Neuronal stem cell (in vitro differentiated cells): ENCODE measurements at places on chromosomes 5 and 9.

DNA sequence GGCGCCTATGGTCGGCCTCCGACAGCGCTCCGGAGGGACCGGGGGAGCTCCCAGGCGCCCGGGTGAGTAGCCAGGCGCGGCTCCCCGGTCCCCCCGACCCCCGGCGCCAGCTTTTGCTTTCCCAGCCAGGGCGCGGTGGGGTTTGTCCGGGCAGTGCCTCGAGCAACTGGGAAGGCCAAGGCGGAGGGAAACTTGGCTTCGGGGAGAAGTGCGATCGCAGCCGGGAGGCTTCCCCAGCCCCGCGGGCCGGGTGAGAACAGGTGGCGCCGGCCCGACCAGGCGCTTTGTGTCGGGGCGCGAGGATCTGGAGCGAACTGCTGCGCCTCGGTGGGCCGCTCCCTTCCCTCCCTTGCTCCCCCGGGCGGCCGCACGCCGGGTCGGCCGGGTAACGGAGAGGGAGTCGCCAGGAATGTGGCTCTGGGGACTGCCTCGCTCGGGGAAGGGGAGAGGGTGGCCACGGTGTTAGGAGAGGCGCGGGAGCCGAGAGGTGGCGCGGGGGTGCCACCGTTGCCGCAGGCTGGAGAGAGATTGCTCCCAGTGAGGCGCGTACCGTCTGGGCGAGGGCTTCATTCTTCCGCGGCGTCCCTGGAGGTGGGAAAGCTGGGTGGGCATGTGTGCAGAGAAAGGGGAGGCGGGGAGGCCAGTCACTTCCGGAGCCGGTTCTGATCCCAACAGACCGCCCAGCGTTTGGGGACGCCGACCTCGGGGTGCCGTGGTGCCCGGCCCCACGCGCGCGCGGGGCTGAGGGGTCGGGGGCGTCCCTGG, 561 bp downstream of the DAPK1 start:
- H3K4me1 ChIP-seq: peaks cover 4% of the 10 kb centered on the region
- peaks cover 42% of the 10 kb centered on the region for H3K36me3 ChIP-seq

GRCh38 chr5:102561894-102562760, 63.3 kb upstream of the SLCO6A1 start:
- no peaks in the 10 kb centered on the region for H3K27me3 ChIP-seq
- peak; percentile 27 for DNase-seq
- no peaks in the 10 kb centered on the region for H3K36me3 ChIP-seq
- H3K4me3 ChIP-seq: no peak overlapping the region
- H3K4me1 ChIP-seq: no peaks in the 10 kb centered on the region

DNA sequence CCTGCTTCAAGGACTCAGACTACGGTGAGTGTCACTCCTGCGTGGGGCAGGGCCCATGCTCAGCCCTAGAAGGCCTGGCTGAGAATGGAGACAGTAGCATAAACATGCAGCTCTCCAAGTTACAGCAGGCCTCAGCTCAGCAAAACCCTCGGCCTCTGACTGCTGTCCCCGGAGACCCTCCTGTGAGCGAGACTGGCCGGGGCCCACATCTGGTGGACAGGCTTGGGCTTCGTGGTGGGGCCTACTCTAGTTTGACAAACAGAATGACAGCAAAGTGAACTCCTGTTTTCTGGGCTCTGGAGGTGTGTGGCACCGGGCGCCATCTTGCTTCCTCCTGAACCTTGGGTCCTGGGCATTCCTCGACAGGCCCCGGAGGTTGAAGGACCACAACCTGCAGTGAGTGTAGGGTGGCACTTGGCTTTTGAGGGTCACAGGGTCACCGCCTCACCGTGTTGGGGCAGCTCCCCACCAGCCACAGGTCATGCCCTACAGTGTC, 97.5 kb downstream of the PHF2 start:
- no peak overlapping the region for H3K4me3 ChIP-seq
- no peak for DNase-seq
- no peak overlapping the region for H3K27ac ChIP-seq
- peaks cover 19% of the 10 kb centered on the region for H3K36me3 ChIP-seq

GRCh38 chr5:483434-484140, 40.6 kb downstream of the EXOC3 start:
- H3K27me3 ChIP-seq: no peaks in the 10 kb centered on the region
- H3K27ac ChIP-seq: no peak overlapping the region
- DNase-seq: no peak
- H3K36me3 ChIP-seq: no peaks in the 10 kb centered on the region
- H3K4me3 ChIP-seq: no peak overlapping the region

DNA sequence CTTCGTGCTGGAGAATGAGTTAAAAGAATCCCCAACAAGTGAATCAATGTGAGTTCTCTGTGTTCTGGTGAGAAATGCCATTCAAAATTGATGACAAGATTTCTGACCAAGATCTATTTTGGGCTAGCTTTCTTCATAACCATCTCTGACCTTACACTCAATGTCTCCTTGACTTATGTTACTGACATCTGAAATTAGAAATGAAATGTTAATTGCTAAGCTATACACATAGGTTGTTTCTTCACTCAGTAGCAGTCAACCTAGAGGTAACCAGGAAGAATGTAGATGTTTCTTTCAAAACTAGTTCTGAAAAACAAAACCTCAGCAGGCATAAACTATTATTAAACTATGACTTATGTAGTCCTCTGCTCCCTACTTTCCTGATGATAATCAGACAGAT, 2220.7 kb upstream of the C9orf72 start:
- H3K27ac ChIP-seq: no peak overlapping the region
- H3K4me3 ChIP-seq: no peak overlapping the region
- no peaks in the 10 kb centered on the region for H3K36me3 ChIP-seq
- no peaks in the 10 kb centered on the region for H3K4me1 ChIP-seq
- no peaks in the 10 kb centered on the region for H3K27me3 ChIP-seq

DNA sequence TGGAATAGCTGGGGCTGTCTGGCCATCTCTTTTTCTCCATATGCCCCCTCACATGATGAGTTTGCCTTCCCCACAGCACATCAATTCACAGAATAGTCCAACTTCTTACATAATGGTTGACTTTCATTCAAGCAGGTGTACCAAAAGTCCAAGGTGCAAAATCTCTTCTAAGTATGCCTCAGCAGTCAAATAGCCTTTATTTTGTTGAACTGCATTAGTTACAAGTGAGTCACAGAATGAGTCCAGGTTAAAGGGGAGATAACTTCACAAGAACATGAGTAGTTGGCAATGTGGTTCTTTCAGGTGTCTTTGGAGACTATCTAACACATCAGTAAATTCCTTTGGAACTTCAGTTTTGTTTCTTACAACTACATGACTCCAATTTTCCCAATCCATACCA, 672.5 kb downstream of the PRELID2 start:
- H3K4me1 ChIP-seq: peaks cover 15% of the 10 kb centered on the region
- no peak for DNase-seq
- H3K4me3 ChIP-seq: no peak overlapping the region
- no peak overlapping the region for H3K27ac ChIP-seq
- H3K27me3 ChIP-seq: peaks cover 88% of the 10 kb centered on the region

DNA sequence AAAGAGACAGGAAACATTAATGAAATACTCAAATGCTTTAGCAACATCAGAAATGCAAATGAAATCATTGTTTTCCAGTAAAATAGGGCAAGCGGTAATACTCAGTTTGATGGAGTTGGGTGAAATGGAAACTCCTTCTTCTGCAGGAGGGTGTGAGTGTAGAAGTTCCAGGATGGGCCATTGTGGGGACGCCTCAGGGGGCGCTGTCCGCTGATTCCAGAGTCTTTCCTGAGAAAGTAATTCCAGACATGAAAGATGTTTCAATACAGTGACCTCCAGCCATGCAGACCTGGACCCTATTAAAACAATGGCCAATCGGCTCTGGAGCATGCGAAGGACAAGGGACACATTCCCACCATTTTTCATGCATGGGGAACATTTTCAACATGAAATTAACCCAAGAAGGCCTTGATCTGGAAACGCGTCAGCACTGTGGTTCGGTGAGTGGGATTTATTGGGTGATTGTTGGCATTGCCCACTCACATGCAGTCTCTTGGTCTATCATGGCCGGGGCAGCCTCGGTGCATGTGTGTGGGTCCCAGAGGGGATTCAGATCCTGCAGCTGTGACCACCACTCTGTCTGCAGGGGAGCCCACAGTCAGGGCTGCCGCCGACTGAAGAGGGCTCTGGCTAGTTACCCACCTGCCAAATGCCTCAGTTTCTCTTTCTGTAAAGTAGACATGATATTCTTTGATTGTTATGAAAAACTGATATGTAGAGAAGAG, 132.6 kb upstream of the IRX4 start:
- DNase-seq: no peak
- H3K27ac ChIP-seq: no peak overlapping the region
- H3K27me3 ChIP-seq: no peaks in the 10 kb centered on the region
- H3K36me3 ChIP-seq: no peaks in the 10 kb centered on the region
- peaks cover 14% of the 10 kb centered on the region for H3K4me1 ChIP-seq

GRCh38 chr5:170755679-170756456, 27.7 kb upstream of the GABRP start:
- no peaks in the 10 kb centered on the region for H3K36me3 ChIP-seq
- no peak for DNase-seq
- no peaks in the 10 kb centered on the region for H3K27me3 ChIP-seq
- no peaks in the 10 kb centered on the region for H3K4me1 ChIP-seq

DNA sequence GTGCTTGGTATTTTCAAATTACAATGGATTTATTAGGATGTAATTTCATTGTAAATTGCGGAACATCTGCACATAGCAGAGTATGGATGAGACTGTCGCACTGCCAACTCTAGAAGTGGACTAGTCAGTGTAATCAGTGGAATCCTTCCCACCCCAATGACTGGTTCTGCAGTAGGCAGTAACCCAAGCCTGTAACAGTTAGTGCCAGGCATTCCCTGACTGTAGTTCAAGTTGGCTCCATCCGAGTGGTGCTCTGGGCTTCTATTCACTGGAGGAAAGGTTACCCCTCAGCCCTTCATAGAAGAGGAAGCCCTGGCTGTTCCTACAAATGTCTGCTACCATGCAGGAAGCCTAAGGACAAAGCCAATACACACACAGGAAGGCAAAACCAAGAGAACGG, 23.2 kb downstream of the AK3 start:
- no peaks in the 10 kb centered on the region for H3K4me1 ChIP-seq
- H3K27me3 ChIP-seq: no peaks in the 10 kb centered on the region
- no peak for DNase-seq
- H3K4me3 ChIP-seq: no peak overlapping the region
- no peak overlapping the region for H3K27ac ChIP-seq
- H3K36me3 ChIP-seq: peaks cover 7% of the 10 kb centered on the region

DNA sequence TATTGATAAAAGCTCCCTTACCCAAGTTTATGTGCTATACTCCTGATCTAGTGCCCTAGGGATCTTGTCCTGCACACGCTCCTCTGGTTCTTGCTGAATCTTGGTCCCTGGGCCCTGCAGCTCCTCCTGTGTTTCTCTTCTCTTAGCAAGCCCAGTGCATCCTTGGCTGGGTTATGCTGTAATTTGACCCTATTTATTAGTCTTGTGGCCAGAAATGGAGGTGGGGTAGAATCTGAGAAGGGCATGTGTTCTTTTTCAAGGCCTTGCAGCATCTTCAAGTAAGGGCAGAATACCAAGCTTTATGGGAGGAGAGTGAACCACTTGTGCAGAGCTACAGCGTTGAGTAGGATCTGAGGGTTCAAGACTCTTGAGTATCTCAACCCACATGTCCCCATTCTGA, 366.8 kb downstream of the FAM170A start:
- no peak overlapping the region for H3K27ac ChIP-seq
- H3K4me1 ChIP-seq: no peaks in the 10 kb centered on the region
- H3K4me3 ChIP-seq: no peak overlapping the region
- H3K27me3 ChIP-seq: no peaks in the 10 kb centered on the region
- no peak for DNase-seq
- no peaks in the 10 kb centered on the region for H3K36me3 ChIP-seq

GRCh38 chr5:1875843-1876659, 6.7 kb downstream of the IRX4 start:
- H3K36me3 ChIP-seq: peaks cover 10% of the 10 kb centered on the region
- no peak overlapping the region for H3K4me3 ChIP-seq
- peaks cover 90% of the 10 kb centered on the region for H3K27me3 ChIP-seq
- peaks cover 10% of the 10 kb centered on the region for H3K4me1 ChIP-seq

DNA sequence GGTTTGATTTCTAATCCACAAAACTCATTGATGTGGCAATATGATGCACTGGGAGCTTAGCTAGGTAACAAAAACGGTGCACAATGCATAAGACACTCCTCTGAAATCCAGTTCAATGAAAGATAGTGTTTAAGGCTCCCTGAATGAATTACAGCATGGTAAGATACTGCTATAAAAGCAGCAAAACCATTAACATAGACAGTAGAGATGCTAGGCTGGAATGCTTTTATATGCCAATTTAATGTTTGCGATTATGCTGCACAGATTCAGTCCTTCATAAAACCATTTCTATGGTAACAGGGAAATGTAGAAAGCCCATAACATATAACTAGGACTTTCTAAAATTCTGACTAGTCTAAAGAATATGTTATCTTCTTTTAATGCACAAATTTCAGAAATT, 180.8 kb upstream of the NUDT12 start:
- no peaks in the 10 kb centered on the region for H3K36me3 ChIP-seq
- no peak overlapping the region for H3K4me3 ChIP-seq
- no peaks in the 10 kb centered on the region for H3K27me3 ChIP-seq
- no peak for DNase-seq
- no peaks in the 10 kb centered on the region for H3K4me1 ChIP-seq
- H3K27ac ChIP-seq: no peak overlapping the region

GRCh38 chr5:37859805-37860204, 20.0 kb upstream of the GDNF start:
- H3K27ac ChIP-seq: no peak overlapping the region
- H3K36me3 ChIP-seq: no peaks in the 10 kb centered on the region
- no peaks in the 10 kb centered on the region for H3K27me3 ChIP-seq
- DNase-seq: no peak
- H3K4me3 ChIP-seq: no peak overlapping the region

DNA sequence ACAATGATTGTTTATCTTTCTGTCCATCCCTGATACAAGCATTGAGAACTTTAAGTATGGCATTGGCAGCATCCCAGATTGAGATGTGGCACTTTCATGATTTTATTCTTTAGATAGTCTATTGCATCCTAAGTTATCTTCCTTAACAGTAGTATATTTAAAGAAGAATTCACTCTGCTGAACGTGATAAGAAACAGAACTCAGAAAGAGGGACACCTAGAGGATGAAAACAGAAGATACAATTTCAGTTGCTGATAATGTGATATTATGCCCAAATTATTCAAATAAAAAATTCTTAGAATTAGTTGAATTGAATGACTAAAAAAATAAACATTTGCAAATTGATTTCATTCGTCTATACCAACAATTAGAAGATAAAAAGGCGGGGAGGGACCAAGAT, 218.1 kb upstream of the DMRTA1 start:
- DNase-seq: no peak
- no peaks in the 10 kb centered on the region for H3K4me1 ChIP-seq
- H3K36me3 ChIP-seq: no peaks in the 10 kb centered on the region
- no peaks in the 10 kb centered on the region for H3K27me3 ChIP-seq

DNA sequence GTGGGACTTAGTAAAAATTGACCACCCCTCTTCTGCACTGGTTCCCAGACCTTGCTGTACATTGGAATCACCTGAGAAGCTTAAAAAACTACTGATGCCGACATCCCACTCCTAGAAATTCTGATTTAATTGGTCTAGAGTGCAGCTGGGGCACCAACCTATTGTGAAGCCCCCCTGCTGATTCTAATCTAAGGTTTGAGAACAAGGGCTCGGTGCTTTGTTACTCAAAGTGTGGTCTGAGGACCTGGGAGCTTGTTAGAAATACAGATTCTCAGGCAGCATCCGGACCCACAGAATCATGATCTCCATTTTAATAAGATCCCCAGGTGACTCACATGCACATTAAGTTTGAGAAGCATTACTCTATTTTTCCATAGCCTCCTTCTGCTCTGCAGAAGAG, 57.8 kb upstream of the LPAR1 start:
- no peak for DNase-seq
- H3K4me3 ChIP-seq: no peak overlapping the region
- no peaks in the 10 kb centered on the region for H3K27me3 ChIP-seq
- peaks cover 19% of the 10 kb centered on the region for H3K4me1 ChIP-seq
